NCI-H69 (cell line): ENCODE measurements at places on chromosomes 7 and 10.

- no peak for DNase-seq
Measured at GRCh38 chr7:46389146-46389545, 468.1 kb upstream of the IGFBP3 start.

DNA sequence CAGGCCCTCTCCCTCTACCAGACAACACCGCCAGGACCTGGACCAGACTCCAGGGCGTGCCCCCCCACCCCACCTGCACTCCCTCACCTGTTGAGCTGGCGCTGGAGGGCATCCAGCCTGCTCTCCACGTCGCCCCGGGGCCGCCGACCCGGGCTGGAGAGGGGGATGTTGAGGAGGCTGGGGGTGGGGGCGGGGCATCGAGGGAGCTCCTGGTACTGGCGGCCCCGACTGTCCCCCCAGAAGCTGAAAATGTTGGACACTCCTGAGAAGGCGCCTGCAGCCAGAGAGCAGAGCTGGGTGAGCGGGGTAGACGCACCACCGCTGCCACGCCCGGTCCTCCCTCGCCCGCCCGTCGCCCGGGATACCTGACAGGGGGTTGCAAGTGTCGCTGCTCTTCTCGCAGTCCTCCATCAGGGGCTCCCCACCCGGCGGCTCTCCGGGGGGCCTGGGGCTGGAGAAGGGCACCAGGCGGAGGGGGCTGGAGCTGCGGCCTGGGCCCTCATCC is 30.8 kb downstream of the KCNH2 start:
- no peak for DNase-seq

DNA sequence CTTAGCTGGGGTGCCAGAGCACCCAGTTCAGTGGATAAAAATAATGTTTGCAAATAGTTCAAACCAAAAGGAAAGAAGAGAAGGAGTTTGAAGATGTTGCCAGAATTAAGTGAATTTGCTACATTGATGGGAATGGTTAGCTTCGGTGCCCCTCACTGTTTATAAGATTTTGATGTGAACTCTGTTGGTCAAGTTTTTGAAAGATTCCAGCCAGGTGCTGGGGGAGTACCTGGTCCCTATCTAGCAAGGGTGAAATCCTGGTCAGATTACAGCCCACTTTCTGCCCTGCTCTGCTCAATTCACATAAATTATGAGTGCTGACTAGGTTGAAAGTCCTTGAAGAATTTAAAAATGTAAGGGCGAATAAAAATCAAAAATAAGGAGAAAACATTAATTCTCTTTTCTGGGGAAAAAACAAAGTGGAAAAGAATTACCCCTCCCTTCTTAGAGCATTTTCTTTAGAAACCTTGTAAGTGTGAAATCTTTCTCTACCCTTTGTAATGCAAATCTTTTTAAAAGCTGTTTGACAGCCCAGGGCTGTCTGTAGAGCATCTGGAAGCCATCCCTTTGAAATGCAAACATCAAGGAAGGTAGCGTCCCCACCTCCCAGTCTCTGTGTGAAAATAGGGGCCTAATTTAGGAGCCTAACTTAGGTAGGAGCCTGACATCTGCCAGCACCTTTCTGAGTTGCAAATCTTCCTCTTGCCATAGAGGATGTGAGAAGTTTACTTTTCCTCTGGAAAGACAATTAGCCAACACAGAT is 1.4 kb upstream of the GIMAP5 start:
- peak; percentile 84 for DNase-seq

DNA sequence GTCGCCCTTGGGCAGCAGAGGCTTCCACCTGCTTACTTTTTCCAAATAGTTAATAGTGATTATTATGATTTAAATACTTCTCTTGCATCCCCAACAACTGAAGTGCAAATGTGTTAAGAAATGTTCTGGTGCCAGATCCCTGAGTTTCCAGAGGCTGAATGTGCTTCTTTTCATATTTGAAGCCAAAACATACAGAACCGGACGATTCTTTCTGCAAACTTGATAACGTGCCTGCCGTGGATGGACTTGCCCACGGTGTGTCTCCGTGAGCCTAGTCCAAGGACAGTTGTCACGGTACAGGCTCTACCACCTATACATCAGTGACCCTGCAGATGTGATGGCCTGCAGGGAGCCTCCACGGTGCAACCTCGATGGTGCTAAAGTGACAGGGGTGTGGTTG is 198.6 kb upstream of the LYZL2 start:
- DNase-seq = no peak

- DNase-seq = peak; percentile 61
Measured at GRCh38 chr7:11753433-11753832, 78.6 kb downstream of the THSD7A start.

GRCh38 chr7:23696916-23697441 is 13.0 kb upstream of the STK31 start:
- DNase-seq = peak; percentile 69

DNA sequence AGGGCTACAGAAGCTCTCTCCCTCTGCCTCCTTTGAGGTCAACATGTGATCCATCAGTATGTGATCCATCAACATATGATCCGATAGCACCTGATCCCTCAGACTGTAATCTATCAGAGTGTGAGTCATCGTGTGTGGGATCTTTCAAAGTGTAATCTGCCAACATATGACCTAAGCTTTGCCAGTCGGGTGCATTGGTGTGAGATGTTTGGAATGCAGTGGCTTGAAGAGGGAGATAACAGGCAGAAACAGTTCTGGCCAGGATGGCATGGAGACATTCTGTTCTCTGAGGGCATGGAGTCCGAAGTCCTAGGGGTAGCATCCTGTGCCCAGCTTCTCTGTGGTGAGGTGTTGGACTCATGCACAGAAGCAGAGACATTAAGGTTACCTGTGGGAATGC is 217.7 kb upstream of the ETV1 start:
- no peak for DNase-seq

- DNase-seq = peak; percentile 64
Measured at GRCh38 chr10:91163869-91164474, 56.5 kb upstream of the PCGF5 start.

GRCh38 chr10:96272316-96273280 is 1.2 kb upstream of the BLNK start:
- DNase-seq = no peak

DNA sequence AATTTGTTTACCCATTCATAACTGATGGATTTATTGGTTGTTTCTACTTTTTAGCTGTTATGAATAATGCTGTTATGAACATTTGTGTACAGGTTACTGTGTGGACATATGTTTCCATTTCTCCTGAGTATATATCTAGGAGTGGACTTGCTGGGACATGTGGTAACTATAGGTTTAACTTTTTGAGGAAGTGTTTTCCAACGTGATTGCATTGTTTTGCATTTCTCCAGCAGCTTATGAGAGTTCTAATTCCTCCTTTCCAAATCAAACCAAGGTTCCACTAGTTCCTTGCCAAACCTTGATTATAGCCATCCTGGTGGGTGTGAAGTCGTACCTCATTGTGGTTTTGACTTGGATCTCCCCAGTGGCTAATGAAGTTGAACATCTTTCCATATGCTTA is 2.6 kb upstream of the PRF1 start:
- DNase-seq = no peak
